Peyer's patch (tissue), 4 donors: ENCODE measurements at places on chromosomes 11 and 22. TPM values are rescaled to one million over a fixed set of nuclear protein-coding genes. Genes with fewer than 3 reads are reported as not detected.

- H3K4me3 ChIP-seq: no peak overlapping the region
- H3K27ac ChIP-seq: peak overlapping the region; percentile 49
- DNase-seq: no peak
These were observed 288.1 kb downstream of the ETS1 start for GRCh38 chr11:128299132-128299726.

The ACR gene
- total RNA-seq: not detected

GRCh38 chr11:71543866-71544265, 4.4 kb upstream of the KRTAP5-9 start:
- H3K4me1 ChIP-seq: no peaks in the 10 kb centered on the region
- DNase-seq: no peak
- H3K27me3 ChIP-seq: no peaks in the 10 kb centered on the region

GRCh38 chr11:83682611-83682973, 396.4 kb upstream of the CCDC90B start:
- no peak overlapping the region for H3K27ac ChIP-seq
- no peaks in the 10 kb centered on the region for H3K27me3 ChIP-seq
- no peaks in the 10 kb centered on the region for H3K36me3 ChIP-seq
- no peaks in the 10 kb centered on the region for H3K4me1 ChIP-seq

DNA sequence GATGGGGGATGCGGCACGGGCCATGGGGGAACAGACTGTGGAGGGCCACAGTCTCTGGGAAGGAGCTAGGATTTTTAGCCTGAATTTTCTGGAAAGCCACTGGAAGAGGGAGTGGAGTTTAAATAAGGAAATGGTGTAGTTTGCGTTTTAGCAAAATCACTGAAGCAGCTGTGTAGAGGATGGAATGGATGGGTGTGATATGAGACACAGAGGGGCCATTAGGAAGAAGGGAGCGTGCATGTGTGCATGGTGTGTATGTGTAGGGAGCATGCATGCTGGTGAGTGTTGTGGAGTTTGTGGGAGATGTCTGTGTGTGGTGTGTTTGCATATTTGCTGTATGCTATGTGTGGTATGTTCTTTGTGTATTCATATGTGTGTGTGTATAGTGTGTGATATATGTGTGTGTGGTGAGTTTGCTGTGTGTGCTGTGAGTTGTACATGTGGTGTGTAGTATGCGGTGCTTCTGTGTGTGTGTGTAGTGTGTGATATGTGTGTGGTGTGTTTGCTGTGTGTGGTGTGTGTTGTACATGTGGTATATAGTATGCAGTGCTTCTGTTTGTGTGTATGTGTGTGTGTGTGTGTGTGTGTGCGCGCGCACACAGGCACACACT, 67.6 kb downstream of the FBXO7 start:
- H3K36me3 ChIP-seq: no peaks in the 10 kb centered on the region
- H3K4me1 ChIP-seq: no peaks in the 10 kb centered on the region
- no peak overlapping the region for H3K27ac ChIP-seq
- DNase-seq: no peak
- H3K4me3 ChIP-seq: no peak overlapping the region

DNA sequence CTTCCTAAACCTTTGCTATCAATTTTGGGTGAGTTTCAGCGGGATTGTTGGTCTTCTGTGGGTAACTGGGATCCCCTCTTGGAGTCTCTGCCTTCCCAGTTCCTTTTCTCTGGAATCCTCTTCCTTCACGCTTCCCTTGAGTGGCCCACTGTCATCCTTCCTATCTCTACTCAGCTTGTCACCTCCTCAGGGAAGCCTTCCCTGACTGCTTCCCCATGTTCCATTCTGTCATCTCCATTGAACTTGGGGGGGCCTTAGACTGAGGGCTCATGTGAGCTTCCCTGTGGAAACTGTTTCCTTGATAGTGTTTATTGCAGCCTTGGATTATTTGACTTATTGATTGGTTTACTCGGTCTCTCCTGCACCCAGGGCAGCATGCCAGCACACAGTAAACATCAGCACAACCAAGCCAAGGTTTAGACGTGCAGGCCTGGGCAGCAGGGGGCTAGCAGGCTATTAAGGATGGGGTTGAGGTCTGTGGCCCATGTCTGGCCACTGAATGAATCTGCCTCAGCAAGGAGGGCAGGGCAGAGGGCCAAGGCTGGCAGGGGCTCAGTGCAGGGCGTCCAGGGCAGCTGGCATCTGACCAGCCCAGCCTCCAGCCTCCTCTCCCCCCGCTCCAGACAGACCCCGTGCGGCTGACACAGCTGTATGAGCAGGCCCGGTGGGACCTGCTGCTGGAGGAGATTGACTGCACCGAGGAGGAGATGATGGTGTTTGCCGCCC, 7.2 kb downstream of the TRPT1 start:
- H3K27ac ChIP-seq: no peak overlapping the region
- DNase-seq: no peak
- no peaks in the 10 kb centered on the region for H3K27me3 ChIP-seq

DNA sequence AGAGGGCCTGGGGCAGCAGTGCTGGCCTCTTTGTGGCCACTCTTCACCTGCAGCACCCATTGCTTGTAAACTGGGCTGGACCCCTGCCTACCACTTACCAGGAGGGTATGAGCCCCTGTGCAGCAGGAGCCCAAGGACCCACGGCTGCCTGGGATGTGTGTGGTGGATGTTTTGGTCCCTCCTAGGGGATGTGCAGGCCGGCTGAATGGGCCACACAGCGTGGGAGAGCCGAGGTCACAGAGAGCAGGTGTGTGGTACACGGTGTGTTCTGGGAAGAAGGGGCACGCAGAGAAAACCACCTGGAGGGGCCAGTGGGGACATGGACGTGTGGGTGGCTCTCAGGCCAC, 19.3 kb upstream of the GNB1L start:
- no peaks in the 10 kb centered on the region for H3K4me1 ChIP-seq
- H3K36me3 ChIP-seq: peaks cover 5% of the 10 kb centered on the region
- H3K27me3 ChIP-seq: no peaks in the 10 kb centered on the region
- no peak overlapping the region for H3K4me3 ChIP-seq
- DNase-seq: no peak
- peak overlapping the region; percentile 18 for H3K27ac ChIP-seq

The APOA1 gene
- 1,835 TPM for total RNA-seq

- no peaks in the 10 kb centered on the region for H3K36me3 ChIP-seq
- H3K27ac ChIP-seq: no peak overlapping the region
- no peaks in the 10 kb centered on the region for H3K27me3 ChIP-seq
- no peak overlapping the region for H3K4me3 ChIP-seq
- DNase-seq: no peak
- no peaks in the 10 kb centered on the region for H3K4me1 ChIP-seq
These were observed 967 bp upstream of the ARVCF start for GRCh38 chr22:20017622-20017958.

DNA sequence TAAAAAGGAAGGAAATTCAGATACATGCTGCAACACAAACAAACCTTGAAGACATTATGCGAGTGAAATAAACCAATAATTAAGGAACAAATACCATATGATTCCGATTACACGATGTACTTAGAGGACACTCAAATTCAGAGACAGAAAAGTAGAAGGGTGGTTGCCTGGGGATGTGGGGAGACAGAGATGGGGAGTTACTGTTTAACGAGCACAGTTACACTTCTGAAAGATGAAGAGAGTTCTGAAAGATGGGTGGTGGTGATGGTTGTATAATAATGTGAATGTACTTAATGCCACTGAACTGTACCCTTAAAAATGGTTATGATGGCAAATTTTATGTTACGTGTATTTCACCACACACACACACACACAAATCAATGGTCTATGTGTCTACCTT, 14.7 kb downstream of the ZBTB44 start:
- H3K4me3 ChIP-seq: no peak overlapping the region
- DNase-seq: no peak
- H3K27ac ChIP-seq: no peak overlapping the region
- peaks cover 5% of the 10 kb centered on the region for H3K4me1 ChIP-seq
- no peaks in the 10 kb centered on the region for H3K27me3 ChIP-seq

The FGF19 gene
- total RNA-seq: not detected

The C22orf42 gene
- not detected for total RNA-seq

DNA sequence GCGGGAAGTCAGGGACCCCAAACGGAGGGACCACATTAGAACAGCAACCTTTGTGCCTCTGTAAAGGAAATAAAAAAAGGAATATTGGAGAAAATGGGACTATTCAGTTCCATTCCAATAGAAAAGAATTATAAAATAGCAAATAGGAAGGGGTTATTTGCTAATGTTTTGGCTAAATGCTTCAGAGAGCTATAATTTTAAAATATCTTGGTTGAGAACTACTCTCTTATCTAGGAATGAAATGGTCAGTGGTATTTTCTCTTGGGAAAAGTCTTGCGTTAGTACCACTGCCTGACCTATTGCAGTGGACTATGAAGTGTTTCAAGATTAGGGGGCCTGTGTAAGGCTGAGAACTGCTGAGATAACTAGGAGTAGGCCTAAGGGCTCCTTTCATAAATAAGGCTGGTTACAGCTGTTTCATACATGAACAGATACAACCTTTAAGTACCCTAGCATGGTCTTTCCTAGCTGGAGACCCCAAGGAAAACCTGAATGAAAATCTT, 6.9 kb upstream of the WEE1 start:
- no peak overlapping the region for H3K4me3 ChIP-seq
- DNase-seq: no peak
- H3K36me3 ChIP-seq: no peaks in the 10 kb centered on the region
- no peaks in the 10 kb centered on the region for H3K27me3 ChIP-seq

DNA sequence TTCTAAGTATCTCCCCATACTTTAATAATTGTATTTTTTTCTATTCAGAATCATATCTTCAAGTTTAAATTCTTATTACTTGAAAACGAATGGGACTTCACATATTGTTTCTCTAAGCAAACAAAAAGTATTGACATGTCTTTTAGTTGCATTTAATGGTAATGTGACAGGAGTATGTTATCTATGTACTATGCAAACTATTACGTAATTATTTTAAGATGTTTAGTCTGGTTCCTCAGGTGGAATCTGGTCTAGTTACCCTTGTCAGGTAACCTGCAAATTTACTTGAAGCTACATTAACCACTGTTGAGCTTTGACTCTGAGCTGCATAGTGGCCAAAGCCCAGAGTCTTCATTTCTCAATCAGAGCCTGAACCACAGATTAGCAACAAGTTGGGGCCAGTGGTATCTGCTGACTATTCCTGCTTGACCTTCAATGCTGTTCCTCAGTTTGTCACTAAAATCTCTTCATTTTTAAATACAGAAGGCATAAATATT, 110.6 kb downstream of the ATM start:
- DNase-seq: no peak
- no peaks in the 10 kb centered on the region for H3K4me1 ChIP-seq
- no peak overlapping the region for H3K27ac ChIP-seq
- H3K36me3 ChIP-seq: no peaks in the 10 kb centered on the region
- no peak overlapping the region for H3K4me3 ChIP-seq

- no peak overlapping the region for H3K27ac ChIP-seq
- no peaks in the 10 kb centered on the region for H3K4me1 ChIP-seq
- H3K36me3 ChIP-seq: no peaks in the 10 kb centered on the region
- H3K4me3 ChIP-seq: no peak overlapping the region
- no peaks in the 10 kb centered on the region for H3K27me3 ChIP-seq
- no peak for DNase-seq
These were observed 34.9 kb upstream of the CD82 start for GRCh38 chr11:44530413-44531115.

The GAS2 gene
- total RNA-seq: 10.7 TPM

The PTPMT1 gene
- 80.9 TPM for total RNA-seq

DNA sequence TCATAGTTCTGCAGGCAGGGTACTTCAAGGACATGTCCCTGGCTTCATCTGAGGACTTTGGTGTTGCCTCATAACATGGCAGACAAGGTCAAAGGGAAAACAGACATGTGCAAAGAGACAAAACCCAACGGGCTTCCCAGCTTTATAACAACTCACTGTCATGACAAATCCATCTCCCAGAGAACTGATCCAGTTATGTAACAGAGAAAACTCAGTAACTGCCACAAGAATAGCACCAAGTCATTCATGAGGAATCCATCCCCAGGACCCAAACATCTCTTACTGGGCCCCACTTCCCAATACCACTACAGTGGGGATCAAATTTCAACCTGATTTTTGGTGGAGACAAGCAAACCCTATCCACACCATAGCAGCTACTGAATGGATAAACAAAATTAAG, 13.0 kb downstream of the OR52N4 start:
- no peaks in the 10 kb centered on the region for H3K27me3 ChIP-seq
- no peak overlapping the region for H3K4me3 ChIP-seq
- DNase-seq: no peak
- H3K27ac ChIP-seq: no peak overlapping the region
- no peaks in the 10 kb centered on the region for H3K36me3 ChIP-seq

DNA sequence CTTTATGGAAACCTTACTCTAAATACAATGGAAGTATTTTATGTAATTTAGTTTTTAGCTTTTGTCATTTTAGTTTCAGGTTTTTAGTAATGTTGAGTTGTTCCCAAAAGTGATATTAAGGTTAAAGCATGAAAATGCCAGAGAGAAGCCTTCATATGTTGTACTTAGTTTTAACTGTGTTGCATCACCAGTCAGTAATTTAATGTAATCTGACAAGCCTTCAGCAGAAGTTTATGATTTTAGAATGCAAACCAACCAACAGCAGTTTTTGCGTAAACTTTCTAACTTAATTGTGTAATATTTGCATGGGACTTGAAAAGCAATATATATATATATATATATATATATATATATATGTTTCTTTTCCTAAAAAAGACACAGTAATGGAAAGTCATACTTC, 110.6 kb downstream of the MSANTD4 start:
- H3K27ac ChIP-seq: no peak overlapping the region
- H3K36me3 ChIP-seq: no peaks in the 10 kb centered on the region
- H3K4me3 ChIP-seq: no peak overlapping the region
- H3K27me3 ChIP-seq: no peaks in the 10 kb centered on the region

- peak overlapping the region; percentile 68 for H3K27ac ChIP-seq
- peaks cover 4% of the 10 kb centered on the region for H3K4me1 ChIP-seq
- H3K27me3 ChIP-seq: no peaks in the 10 kb centered on the region
- H3K36me3 ChIP-seq: no peaks in the 10 kb centered on the region
- no peak for DNase-seq
These were observed 20.1 kb downstream of the TMPRSS13 start for GRCh38 chr11:117908959-117909610.

DNA sequence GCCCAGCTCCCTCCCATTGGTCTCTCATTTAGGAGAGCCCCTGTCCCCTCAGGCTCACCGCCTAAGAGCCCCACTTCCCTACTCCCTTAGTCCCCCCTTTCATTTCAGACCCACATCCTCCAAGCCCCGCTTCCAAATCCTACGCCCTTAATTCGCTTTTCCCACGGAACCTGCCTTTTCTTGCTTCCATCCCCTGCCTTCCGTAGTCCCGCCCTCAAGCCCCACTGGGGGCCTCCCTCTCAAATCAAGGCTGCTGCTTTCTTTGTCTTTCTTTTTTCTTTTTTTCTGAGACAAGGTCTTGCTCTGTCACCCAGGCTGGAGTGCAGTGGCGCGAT, 396 bp downstream of the CCDC157 start:
- H3K4me3 ChIP-seq: peak overlapping the region; percentile 99
- no peaks in the 10 kb centered on the region for H3K27me3 ChIP-seq
- no peaks in the 10 kb centered on the region for H3K4me1 ChIP-seq
- H3K27ac ChIP-seq: no peak overlapping the region
- no peaks in the 10 kb centered on the region for H3K36me3 ChIP-seq
- DNase-seq: no peak

The KCNJ11 gene
- 6.0 TPM for total RNA-seq

The ASRGL1 gene
- total RNA-seq: 26.8 TPM

The GP1BB gene
- 9.1 TPM for total RNA-seq
